ENCODE measurements at places on chromosomes 16 and 17.

DNA sequence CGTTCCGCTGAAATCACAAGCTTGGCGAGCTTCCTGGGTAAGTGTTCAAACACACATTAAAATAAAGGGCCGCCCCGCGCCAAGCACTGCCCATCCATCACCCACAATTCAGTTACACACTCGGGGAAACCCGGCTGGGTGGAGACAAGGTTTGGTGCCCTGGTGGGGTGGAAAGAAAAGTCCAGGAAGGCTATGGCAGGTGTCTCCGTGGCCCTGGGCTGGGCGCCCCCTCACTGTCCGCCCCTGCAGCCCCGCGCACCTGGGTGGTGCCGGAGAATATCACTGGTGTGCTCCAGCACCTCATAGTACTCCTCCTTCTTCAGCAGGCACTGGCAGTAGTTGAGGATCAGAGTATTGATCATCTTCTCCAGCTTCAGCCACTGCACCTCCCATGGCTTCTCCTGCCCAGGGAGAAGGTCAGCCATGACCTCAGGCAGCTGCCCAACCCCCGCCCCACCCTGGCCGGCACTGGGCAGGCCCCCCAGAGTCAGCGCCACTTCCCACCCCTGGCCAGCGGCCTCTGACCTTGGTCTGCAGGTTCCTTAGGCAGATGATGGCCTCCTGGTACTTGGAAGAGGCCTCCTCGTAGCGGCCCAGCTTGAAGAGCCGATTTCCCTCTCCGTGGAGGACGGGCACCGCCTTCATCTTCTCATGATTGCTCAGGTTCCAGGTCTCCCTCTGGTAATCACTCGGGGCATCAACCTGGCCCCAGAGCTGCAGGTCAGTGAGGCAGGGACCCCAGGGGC, 8.4 kb downstream of the AIPL1 start:
- no peak for DNase-seq

GRCh38 chr16:85536073-85536410, 77.1 kb upstream of the GSE1 start:
- no peak for DNase-seq

- DNase-seq: no peak
Measured at GRCh38 chr17:67365738-67366192, 612 bp downstream of the PSMD12 start.

- DNase-seq: no peak
Measured at GRCh38 chr16:4032768-4033167, 83.5 kb downstream of the ADCY9 start.

DNA sequence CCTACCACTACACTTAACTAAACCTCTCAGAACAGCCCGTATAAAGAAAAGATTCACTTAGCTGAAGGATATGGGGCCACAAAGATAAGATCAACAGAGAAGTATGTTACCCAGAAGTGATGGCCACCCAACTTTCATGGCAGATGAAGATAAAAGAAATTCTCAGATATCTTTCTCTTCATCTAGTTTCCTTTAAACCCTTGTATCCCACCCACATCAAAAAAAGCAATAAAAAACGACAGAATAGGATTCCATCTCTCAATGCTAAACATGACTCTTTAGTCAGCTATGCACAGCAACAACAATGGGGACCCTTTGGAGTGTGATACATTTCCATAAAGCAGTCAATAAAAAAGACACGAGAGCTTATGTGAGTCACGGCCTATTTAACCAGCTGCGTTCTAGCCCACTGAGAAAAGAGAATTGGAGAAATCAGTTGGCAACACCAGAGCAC, 86.6 kb downstream of the SNX11 start:
- no peak for DNase-seq

DNA sequence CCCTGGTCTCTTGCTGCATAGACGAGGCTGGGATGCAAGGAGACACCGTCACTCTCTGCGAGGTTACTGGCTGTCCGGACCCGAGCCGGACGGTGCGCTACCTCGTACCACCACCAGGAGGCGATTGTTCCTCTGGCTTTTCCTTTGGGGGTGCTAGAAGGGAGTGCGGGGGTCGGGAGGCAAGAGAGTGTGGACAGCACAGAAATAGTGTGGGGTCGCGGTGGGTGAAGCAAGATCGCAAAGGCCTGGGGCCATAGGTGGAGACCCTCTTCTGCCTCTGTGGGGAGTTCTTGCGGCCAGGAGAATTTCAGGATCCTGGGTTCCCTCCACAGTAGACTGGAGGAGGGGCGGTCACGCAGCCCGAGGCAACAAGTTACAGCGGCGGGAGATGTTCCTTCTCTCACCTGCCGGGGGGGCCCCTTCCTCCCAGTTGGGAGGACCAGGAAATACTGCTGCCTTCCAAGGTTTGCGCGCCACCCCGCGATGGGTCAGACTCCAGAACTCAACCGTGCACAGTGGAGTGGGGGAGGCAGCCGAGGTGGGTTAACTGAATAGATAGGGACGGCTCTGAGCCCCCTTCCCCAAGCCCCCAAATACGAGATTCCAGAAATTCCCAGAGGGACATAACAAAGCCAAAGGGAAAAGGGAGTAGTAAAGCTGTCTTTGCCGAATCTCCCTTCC, 6.9 kb downstream of the PHOSPHO1 start:
- no peak for DNase-seq

DNA sequence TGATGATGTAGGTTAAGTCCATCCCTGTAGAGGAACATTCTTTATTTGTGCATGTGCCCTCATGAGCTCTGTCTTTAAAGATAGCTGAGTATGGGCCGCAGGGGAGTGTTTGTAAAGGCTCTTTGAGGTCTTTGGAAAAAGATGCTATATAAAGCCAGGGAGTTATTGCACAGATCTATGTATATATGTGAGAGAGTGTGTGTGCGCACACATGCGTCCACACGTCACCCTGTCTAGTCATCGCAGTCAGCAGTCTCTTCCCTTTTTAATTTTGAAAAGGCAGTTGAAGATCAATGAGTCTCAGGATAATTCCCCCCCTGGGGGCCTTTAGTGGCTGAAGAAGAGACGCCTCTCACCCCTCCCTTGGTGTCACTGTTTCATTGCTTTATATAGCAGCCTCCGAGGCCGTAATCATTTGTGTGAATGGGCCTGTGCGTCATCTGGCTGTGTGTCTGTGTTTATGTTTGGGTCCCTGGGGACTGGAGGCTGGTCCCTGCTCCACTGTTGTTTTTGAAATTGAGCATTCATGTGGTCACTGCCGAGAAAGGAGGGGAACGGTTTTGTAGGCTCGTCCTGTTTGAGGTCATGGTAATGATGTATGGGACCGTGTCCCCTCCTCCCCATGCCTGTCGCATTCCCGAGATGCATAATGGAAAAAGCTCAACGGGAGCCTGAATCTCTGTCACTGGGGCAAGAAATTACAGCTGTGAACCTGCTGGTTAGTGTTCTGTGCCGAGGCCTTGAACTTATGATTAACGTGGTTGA, 143.9 kb downstream of the SNX29 start:
- DNase-seq: no peak

GRCh38 chr17:60823515-60823914, 145.9 kb downstream of the BCAS3 start:
- no peak for DNase-seq

- no peak for DNase-seq
Measured at GRCh38 chr16:68707340-68708152, 29.5 kb upstream of the CDH1 start.
